PC-9 (cell line): ENCODE measurements at places on chromosomes 12 and 14.

DNA sequence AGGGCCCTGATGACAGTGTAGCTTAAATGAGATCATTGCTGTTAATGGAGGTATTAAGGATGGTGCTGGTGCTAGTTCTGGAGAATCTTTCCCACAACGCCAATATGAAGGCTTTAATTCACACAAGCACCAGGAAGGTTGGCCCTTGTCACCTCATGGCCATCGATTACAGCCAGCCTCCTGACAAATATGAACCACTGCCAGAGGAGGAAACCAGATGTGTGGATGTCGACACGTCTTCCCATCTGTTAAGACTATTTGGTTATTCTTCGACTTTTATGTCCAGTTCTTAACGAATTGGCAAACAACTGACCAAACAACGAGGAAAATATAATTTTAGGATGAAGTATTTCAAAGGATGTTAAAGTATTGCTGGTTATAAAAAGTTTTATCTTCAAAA is 79.5 kb downstream of the PIK3C2G start:
- no peak for DNase-seq

GRCh38 chr12:99232324-99232723 is 415.2 kb upstream of the GARIN6 start:
- no peak for DNase-seq

DNA sequence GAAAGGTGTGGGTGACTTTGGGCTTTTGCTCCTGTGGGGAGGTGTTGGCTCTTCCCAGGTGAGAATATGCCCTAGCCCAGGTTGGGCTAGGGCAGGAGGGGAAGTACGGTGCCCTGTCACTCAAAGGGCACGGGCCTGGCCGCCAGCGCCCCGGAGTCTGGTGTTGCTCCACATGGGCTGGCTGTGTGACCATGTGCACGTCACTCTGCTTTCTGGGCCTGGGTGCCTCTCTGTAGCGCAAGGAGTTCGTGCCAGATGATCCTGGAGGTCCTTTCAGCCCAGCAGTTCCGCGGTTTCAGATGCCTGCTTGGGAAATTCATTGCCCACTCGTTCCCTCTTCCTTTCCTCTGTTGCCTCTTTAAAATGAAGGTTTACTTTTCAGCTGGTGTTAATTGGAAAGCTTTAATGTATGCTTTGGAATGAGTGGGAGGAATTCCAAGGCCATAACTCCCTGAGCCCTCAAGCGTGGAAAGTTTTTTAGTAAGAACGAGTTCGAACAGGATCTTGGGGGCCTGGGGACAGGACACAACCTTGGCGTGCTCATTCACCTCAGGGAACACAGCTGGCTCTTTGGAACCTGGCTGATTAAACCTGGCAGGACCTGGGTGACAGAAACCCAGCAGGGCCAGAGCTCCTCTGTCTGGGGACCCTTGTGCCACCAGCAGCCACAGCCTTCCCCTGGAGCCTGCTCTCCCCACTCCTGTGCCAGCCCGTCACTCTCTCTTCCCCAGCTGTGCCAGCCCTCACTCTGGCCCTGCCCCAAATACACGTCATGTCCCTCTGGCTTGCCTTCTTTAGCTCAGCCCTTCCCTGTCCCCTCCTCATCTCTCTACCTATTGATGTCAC is 42.8 kb downstream of the TSPAN9 start:
- DNase-seq, result no peak

GRCh38 chr12:51921017-51921725 is 13.9 kb downstream of the ACVRL1 start:
- DNase-seq, result no peak

- DNase-seq, result no peak
These were observed 3.0 kb downstream of the SETD1B start for GRCh38 chr12:121806546-121807423.

GRCh38 chr12:122144885-122145284 is 29.1 kb downstream of the IL31 start:
- no peak for DNase-seq

- DNase-seq, result no peak
These were observed 756.6 kb downstream of the NOVA1 start for GRCh38 chr14:25841226-25841625.

DNA sequence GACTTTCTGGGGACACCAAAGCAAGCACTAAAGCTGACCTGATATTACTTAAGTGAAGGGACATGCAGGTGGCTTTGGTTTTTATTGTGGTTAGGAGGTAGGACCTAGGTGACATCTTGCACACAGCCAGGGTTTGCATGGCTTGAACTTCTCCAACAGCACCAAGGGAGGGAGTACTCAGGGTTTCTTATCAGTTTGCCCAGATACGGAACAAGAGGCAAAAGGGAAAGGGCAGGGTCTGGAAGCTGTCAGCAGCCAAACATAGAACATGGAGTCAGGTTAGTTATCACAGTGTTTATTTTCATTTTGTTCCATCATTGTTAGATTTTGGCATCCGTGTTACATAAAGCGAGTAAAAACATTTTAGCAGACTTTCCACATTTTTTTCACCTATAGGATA is 186.3 kb upstream of the CLEC14A start:
- DNase-seq, result no peak

- DNase-seq, result no peak
These were observed 270.3 kb downstream of the NRXN3 start for GRCh38 chr14:78440356-78440894.

DNA sequence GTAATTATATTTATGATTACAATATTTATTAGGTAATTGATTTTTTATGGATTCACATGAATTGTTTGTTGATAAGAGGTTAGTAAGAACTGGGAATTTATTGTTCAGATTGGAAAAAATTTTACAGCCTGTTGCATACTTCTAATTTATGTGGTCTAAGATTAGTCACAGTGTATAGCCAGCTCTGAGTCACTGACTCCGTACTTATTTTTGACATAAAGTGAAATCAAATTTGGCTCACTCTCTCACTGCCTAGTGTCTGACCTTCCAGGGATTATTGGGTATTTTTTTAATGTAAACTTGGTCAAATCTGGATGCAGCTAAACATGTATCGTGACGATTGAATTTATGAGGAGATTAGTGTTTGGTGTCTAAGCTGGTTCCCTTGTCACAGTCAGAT is 109.3 kb downstream of the PTPRQ start:
- DNase-seq, result no peak

DNA sequence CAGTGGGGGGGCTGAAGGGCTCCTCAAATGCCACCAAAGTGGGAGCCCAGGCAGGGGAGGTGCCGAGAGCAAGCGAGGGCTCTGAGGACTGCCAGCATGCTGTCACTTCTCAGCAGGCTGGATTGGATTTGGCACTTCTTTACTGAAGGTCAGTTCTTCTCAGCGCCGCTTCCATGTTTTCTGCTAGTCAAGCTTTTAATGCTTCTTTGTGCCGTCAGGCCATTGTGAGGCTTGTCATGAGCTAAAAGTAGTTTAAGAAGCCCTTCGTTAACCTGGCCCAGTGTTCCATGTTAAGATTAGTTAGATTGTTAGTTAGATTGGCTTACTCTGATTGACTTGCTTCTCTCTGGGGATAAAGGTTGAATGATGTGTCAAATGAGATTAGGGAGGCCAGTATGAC is 13.4 kb downstream of the GABARAPL1 start:
- no peak for DNase-seq

GRCh38 chr14:51370758-51371386 is 130.8 kb downstream of the TMX1 start:
- DNase-seq, result no peak

- DNase-seq, result no peak
These were observed 78.9 kb upstream of the DICER1 start for GRCh38 chr14:95236221-95236620.

- DNase-seq, result no peak
These were observed 20.5 kb upstream of the CLMN start for GRCh38 chr14:95340201-95340697.

DNA sequence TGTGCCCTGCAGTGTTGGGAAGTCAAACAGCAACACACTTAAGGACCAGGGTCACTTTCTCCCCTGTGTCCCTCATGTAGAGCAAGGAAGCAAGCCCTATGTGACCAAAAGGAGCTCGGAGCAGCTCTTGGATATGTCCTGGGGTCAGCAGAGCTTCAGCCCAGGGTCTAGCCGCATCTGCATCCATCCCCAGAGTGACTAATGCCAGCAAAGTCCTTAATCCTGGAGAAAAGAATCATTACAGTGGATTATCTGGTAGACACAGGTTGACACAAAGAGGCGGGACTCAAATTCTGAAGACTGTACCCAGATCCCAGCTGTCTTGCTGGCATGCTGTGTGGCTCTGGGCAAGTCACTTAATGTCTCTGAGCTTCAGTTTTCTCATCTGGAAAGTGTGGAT is 239.1 kb upstream of the PWP1 start:
- no peak for DNase-seq

- no peak for DNase-seq
These were observed 20.4 kb downstream of the ASPG start for GRCh38 chr14:104105822-104106470.

- DNase-seq, result no peak
These were observed 7.7 kb downstream of the ANKRD9 start for GRCh38 chr14:102501751-102502315.

DNA sequence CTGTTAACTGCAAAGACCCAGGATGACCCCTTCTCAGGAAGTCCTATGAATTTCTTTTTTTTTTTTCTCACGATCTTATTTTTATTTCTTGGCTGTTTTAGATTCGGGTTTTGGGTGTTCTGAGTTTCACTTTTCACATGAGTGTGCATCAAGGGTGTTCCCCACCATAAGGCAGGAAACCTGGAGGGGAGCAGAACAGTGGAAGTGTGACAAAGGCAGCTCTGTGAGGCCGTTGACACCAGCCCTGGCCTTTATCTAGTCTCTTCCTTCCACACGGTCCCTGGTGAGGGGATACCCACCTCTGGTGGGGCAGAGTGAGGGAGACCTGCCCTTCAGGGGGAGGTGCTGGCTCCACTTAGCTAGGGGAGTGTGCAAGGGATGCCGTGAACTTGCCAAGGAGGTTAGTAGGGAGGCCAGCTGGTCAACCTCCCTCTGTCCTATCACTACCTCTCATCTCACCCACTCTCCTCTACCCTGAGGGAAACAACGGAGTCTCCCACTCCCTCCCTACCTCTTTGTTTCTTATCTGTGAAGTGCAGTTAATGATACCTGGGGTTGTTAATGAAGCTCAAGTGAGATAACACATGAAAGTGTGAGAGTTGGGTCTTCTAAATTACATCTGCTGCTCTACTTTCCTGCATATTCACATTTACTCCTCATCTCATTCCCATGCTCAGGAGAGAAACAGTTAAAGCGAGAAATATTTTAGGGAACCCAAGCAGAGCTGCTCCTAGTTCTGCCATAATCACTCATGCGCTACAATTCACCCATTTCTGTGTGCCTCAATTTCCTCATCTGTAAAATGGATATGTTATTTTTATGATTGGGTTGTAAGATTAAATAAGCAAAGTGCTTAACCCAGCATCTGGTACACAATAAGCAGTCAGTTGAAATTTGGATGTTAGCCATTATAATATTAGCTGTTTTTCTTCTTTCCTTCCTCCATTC is 4.4 kb upstream of the GALNT6 start:
- DNase-seq, result no peak

GRCh38 chr12:109697877-109698468 is 15.7 kb upstream of the FAM222A start:
- DNase-seq, result no peak

DNA sequence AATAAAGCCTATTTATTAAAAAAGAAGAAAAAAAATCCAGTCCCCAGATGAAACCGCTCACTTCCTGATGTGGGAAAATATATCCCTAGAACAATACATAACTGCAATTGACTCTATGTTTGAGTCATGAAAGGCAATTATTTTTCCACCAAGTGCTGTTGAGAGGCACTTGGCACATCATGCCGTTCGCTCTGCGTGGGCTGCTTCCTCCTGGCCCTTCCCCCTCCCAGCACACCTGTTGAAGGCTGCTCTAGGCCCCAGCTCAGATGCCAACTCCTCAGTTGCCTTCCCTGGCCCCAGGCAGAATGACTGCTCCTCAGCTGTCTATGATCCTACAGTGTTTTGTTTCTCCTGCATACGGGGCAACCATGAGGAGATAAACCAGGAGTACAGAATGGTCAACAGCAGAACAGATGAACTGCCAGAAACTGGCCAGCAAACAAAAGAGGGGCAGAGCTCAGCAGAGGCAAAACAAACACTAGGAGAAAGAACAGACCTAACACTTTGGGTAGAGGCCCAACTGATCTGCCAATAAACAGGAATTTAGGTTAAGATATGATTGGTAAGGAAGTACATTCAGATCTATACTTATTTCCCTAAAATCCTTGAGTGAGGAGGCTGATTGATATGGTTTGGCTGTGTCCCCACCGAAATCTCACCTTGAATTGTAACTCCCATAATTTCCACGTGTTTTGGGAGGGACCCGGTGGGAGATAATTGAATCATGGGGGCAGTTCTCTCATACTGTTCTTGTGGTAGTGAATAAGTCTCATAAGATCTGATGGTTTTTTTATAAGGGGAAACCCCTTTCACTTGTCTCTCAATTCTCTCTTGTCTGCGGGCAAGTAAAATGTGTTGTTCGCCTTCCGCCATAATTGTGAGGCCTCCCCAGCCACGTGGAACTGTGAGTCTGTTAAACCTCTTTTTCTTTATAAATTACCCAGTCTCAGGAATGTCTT is 58.6 kb downstream of the SLC38A1 start:
- DNase-seq, result no peak

- DNase-seq, result no peak
These were observed 87.2 kb downstream of the C12orf75 start for GRCh38 chr12:105417732-105418131.

- DNase-seq, result no peak
These were observed 425.9 kb upstream of the TBX3 start for GRCh38 chr12:115109863-115110262.

GRCh38 chr12:131867891-131868675 is 26.3 kb upstream of the ULK1 start:
- DNase-seq, result no peak

GRCh38 chr12:98456576-98457573 is 58.5 kb upstream of the TMPO start:
- DNase-seq, result no peak

DNA sequence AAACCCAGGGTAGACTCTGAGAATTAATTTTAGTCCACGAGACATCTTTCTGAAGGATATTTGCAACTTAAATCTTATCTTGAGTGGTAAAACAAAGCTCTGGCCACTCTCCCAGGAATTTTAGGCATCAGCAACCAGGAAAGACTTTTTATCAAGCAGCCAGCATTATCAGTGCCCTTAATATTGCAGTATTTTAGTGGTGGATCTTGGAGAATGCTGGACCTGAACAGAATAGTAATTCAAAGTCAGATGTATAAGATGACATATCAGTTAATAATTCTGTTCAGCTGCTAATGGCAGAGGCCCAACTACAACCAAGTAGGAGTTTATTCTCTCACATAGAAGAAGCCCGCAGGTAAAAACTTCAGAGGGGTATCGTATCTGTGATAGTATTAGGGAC is 59.0 kb upstream of the CRY1 start:
- DNase-seq, result no peak

- no peak for DNase-seq
These were observed 7.5 kb downstream of the HAL start for GRCh38 chr12:95988506-95989275.

- DNase-seq, result no peak
These were observed 73.9 kb downstream of the NEDD1 start for GRCh38 chr12:96980991-96981414.

- peak; percentile 87 for DNase-seq
These were observed 29.0 kb downstream of the LTBP2 start for GRCh38 chr14:74582910-74583581.
